ENCODE measurements at places on chromosomes 1 and 21.

- H3K4me1 ChIP-seq = peaks cover 38% of the 10 kb centered on the region
- peaks cover 9% of the 10 kb centered on the region for H3K36me3 ChIP-seq
- no peak overlapping the region for H3K27ac ChIP-seq
- no peaks in the 10 kb centered on the region for H3K27me3 ChIP-seq
- no peak for DNase-seq
- no peak overlapping the region for H3K4me3 ChIP-seq
Observed at GRCh38 chr1:93549811-93550210, 101.9 kb downstream of the FNBP1L start.

- DNase-seq = no peak
- no peaks in the 10 kb centered on the region for H3K4me1 ChIP-seq
- H3K27me3 ChIP-seq = peaks cover 7% of the 10 kb centered on the region
Observed at GRCh38 chr1:231612393-231613089, 14.0 kb upstream of the DISC1 start.

- peak overlapping the region; percentile 44 for H3K27ac ChIP-seq
- no peaks in the 10 kb centered on the region for H3K36me3 ChIP-seq
- peaks cover 11% of the 10 kb centered on the region for H3K4me1 ChIP-seq
Observed at GRCh38 chr1:209219791-209220524, 363.6 kb upstream of the CAMK1G start.

DNA sequence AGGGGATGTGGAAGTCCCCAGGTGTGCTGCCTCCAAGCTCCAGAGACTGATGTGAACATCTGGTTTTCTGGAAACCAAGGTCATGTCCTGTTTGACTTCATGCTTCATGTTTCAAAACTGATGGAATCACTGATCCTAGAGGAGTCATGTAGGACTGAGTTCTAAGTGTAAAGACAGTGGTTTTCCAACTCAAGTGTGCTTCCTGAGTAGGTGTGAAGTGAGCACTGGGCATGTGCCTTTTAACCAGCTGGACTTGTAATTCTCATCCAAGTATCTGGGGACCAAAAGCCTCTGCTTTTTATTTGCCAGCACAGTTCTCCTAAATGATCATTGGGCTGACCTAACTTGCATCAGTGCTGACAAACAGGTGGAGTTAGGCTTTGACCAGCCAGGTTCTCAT is 36.9 kb downstream of the ABCA4 start:
- H3K4me3 ChIP-seq = no peak overlapping the region
- peaks cover 15% of the 10 kb centered on the region for H3K4me1 ChIP-seq
- H3K36me3 ChIP-seq = peaks cover 3% of the 10 kb centered on the region

- no peaks in the 10 kb centered on the region for H3K36me3 ChIP-seq
- no peak overlapping the region for H3K27ac ChIP-seq
- peaks cover 4% of the 10 kb centered on the region for H3K4me1 ChIP-seq
- no peak for DNase-seq
- no peaks in the 10 kb centered on the region for H3K27me3 ChIP-seq
Observed at GRCh38 chr21:23394458-23394857, 2212.8 kb downstream of the MRPL39 start.

- H3K27me3 ChIP-seq = no peaks in the 10 kb centered on the region
- no peak overlapping the region for H3K4me3 ChIP-seq
- H3K27ac ChIP-seq = peak overlapping the region; percentile 83
- DNase-seq = no peak
- H3K36me3 ChIP-seq = no peaks in the 10 kb centered on the region
- no peaks in the 10 kb centered on the region for H3K4me1 ChIP-seq
Observed at GRCh38 chr21:15706696-15707095, 23.1 kb upstream of the USP25 start.

DNA sequence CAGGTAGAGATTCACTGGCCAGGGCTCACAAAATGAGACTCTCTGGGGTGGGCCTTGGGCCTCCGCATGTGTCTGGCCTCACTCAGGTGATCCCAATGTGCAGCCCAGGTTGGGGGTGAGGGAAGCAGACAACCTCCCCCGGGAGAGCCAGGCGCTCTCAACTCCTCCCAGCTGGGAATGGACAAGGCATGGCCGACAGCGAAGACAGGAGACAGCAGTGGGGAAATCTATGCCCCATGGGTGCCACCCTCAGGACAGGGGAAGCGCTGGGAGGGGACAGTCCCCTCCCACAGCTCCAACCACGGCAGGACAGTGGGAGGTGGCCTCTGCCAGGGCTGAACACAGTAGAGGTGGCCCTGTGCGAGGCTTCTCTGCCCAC is 47.7 kb downstream of the PRDM15 start:
- no peak overlapping the region for H3K27ac ChIP-seq
- no peak overlapping the region for H3K4me3 ChIP-seq
- peaks cover 3% of the 10 kb centered on the region for H3K36me3 ChIP-seq

- no peak overlapping the region for H3K4me3 ChIP-seq
- no peak for DNase-seq
- H3K27me3 ChIP-seq = no peaks in the 10 kb centered on the region
- no peaks in the 10 kb centered on the region for H3K36me3 ChIP-seq
Observed at GRCh38 chr1:7642781-7643529, 128.1 kb upstream of the VAMP3 start.

- H3K4me3 ChIP-seq = no peak overlapping the region
- no peaks in the 10 kb centered on the region for H3K36me3 ChIP-seq
- no peak for DNase-seq
- no peaks in the 10 kb centered on the region for H3K4me1 ChIP-seq
Observed at GRCh38 chr1:20684050-20684620, 23.0 kb upstream of the DDOST start.

- H3K27ac ChIP-seq = no peak overlapping the region
- no peak for DNase-seq
- H3K27me3 ChIP-seq = no peaks in the 10 kb centered on the region
- peaks cover 16% of the 10 kb centered on the region for H3K4me1 ChIP-seq
- peaks cover 2% of the 10 kb centered on the region for H3K36me3 ChIP-seq
Observed at GRCh38 chr1:111256988-111257658, 29.6 kb downstream of the CHI3L2 start.

- no peak for DNase-seq
- no peak overlapping the region for H3K27ac ChIP-seq
- H3K4me3 ChIP-seq = no peak overlapping the region
- no peaks in the 10 kb centered on the region for H3K36me3 ChIP-seq
- no peaks in the 10 kb centered on the region for H3K27me3 ChIP-seq
Observed at GRCh38 chr21:27565364-27565763, 598.5 kb upstream of the ADAMTS5 start.

DNA sequence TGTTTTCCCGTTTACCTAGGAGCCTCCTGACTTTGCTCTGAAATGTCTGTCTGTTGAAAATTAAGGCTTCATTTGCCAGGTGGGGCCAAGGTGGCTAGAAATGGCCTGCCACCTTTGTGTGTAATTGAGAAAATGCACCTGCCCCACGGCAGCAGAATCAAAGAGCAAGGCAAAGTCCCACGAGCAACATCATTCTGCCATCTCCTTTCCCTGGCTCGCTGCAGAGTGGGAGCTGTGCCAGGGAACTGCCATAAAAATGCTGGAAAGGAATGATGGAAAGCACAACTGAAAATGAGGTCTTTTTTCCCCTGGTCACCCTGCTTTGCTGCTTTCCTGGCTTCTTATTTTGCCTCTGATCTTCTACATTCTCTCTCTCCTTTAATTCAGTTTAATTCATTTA is 5.5 kb upstream of the OLFML2B start:
- no peaks in the 10 kb centered on the region for H3K36me3 ChIP-seq
- no peak for DNase-seq
- H3K27me3 ChIP-seq = peaks cover 72% of the 10 kb centered on the region
- no peak overlapping the region for H3K4me3 ChIP-seq
- H3K27ac ChIP-seq = no peak overlapping the region

DNA sequence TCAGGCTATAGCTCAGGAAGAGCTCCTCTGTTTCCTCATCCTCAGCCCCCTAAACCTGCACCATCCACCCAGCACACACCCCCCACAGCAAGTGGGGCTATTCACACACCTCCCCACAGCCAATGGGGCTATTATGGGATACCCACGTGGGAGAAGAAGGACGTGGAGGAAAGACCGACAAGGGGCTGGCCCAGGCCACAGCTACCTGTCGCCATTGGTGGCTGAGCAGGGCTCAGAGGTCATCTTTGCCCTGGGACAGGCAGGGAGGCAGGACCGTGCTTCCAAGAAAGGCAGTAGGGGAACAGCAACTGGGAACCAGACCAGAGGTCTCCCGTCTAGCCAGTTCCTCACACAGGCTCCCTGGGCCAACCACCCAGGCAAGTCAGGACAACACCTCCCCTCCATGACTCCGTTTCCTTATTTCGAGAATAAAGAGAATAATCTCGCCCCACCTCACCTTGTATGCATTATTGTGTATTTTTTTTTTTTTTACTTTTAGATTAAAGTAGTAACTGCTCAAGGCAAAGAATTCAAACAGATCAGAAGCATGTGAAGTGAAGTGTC is 92.3 kb upstream of the TARDBP start:
- DNase-seq = no peak
- peaks cover 14% of the 10 kb centered on the region for H3K27me3 ChIP-seq
- H3K4me3 ChIP-seq = no peak overlapping the region

- H3K36me3 ChIP-seq = no peaks in the 10 kb centered on the region
- H3K27me3 ChIP-seq = peaks cover 27% of the 10 kb centered on the region
- peak overlapping the region; percentile 85 for H3K4me3 ChIP-seq
- H3K27ac ChIP-seq = no peak overlapping the region
- H3K4me1 ChIP-seq = peaks cover 24% of the 10 kb centered on the region
Observed at GRCh38 chr1:158112994-158113758, 67.5 kb upstream of the CD1D start.

- no peaks in the 10 kb centered on the region for H3K36me3 ChIP-seq
- peaks cover 11% of the 10 kb centered on the region for H3K4me1 ChIP-seq
- H3K27me3 ChIP-seq = peaks cover 11% of the 10 kb centered on the region
- H3K27ac ChIP-seq = no peak overlapping the region
- no peak for DNase-seq
Observed at GRCh38 chr21:38980416-38981313, 174.9 kb downstream of the ETS2 start.

DNA sequence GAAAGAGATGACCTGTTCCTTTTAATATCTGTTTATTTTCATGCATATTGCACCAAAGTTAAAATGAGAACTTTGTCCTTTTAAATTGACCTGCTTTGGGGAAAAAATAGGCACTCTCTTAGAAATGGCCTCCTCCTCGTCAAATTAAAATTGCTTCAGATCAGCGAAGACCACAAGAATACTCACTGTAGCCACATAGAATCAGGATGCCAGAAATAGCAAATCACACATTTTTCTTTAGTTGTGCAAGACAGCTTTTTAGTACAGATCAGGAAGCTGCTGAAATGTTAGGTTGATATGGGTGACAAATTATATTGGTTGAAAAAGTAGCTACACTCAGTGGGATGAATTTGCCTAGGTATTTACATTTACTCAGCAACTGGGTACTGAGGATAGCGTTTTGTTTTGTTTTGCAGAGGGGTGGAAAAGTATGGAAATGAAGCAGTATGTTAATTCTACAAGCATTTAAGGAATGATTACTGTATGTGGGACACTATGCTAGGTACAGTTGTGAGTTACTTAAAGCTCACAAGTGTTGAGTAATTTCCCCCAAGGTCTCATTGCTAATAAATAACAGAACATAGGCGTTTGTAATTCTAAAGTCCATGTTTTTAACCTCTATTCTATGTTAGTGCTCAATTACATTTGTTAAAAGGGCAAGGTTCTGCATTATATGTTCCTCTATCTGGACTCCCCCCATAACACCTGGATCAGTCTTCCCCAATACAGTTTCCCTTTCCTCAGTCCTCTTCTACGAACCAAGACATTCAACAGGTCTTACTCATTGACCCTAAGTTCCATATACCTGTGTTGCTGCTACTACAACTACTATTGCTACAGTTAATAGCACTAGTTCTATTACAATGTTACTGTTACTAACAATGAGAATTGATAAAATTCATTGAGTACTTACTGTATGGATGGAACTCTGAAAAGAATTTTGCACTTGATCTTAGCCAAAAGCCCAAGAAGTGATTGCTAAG is 99.4 kb upstream of the S1PR1 start:
- no peaks in the 10 kb centered on the region for H3K36me3 ChIP-seq
- H3K4me3 ChIP-seq = no peak overlapping the region
- H3K4me1 ChIP-seq = peaks cover 12% of the 10 kb centered on the region

- H3K36me3 ChIP-seq = no peaks in the 10 kb centered on the region
- peak overlapping the region; percentile 50 for H3K27ac ChIP-seq
- H3K27me3 ChIP-seq = no peaks in the 10 kb centered on the region
- DNase-seq = no peak
- no peak overlapping the region for H3K4me3 ChIP-seq
- peaks cover 40% of the 10 kb centered on the region for H3K4me1 ChIP-seq
Observed at GRCh38 chr1:234772345-234773147, 162.6 kb upstream of the IRF2BP2 start.

DNA sequence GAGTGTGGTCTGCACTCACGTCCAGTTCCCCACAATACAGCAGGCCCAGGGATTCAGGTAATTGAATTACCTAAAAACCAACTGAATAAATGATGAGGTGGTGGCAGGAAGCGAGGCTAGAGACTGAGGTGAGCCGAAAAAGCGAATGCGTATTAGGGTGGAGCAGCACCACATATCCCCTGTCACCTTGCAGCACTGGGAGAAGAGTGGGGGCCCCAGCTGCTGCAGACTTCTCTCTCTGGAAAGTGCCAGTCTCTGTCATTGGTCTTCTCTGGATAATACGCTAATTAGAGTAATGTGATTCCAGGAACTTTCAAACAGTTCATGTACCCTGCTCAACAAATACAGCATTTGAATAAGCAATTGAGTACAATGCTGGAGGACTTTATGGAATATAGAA is 199.0 kb downstream of the RPS6KC1 start:
- no peak overlapping the region for H3K27ac ChIP-seq
- no peaks in the 10 kb centered on the region for H3K27me3 ChIP-seq
- H3K4me3 ChIP-seq = no peak overlapping the region

DNA sequence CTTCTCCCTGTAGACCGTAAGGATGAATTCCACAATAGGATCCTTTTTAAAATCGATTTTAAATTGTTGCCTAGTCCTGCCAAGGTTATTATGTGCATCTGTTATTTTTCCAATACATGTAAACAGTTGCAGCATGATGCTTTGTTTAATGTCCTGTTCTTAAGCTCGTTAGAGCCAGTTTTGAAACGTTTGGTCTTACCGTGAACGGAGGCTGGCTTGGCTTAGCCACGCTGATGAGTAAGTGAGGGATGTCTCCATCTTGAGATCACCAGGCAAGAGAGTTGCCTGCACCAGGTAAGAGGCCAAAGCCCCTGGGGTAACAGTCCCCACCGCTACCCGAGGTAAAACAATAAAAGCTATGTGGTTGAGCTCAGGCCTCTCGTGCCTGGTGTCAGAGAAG is 17.3 kb downstream of the CSTB start:
- no peaks in the 10 kb centered on the region for H3K27me3 ChIP-seq
- H3K27ac ChIP-seq = no peak overlapping the region
- H3K36me3 ChIP-seq = no peaks in the 10 kb centered on the region
- no peak overlapping the region for H3K4me3 ChIP-seq
- H3K4me1 ChIP-seq = no peaks in the 10 kb centered on the region
- DNase-seq = no peak

- H3K27ac ChIP-seq = no peak overlapping the region
- no peaks in the 10 kb centered on the region for H3K27me3 ChIP-seq
- DNase-seq = no peak
- peaks cover 5% of the 10 kb centered on the region for H3K4me1 ChIP-seq
- no peaks in the 10 kb centered on the region for H3K36me3 ChIP-seq
Observed at GRCh38 chr1:10196976-10197375, 13.4 kb upstream of the KIF1B start.

- peaks cover 3% of the 10 kb centered on the region for H3K36me3 ChIP-seq
- no peak overlapping the region for H3K27ac ChIP-seq
Observed at GRCh38 chr1:1041092-1041523, 21.2 kb downstream of the AGRN start.

GRCh38 chr1:68454534-68454933 is 4.8 kb upstream of the RPE65 start:
- H3K36me3 ChIP-seq = no peaks in the 10 kb centered on the region
- H3K27ac ChIP-seq = no peak overlapping the region
- no peaks in the 10 kb centered on the region for H3K4me1 ChIP-seq
- H3K27me3 ChIP-seq = no peaks in the 10 kb centered on the region

Measured in neural crest cell (in vitro differentiated cells).